CD8-positive, alpha-beta T cell (primary cell): ENCODE measurements at places on chromosomes 1 and 21. TPM values are rescaled to one million over a fixed set of nuclear protein-coding genes. Genes with fewer than 3 reads are reported as not detected.

DNA sequence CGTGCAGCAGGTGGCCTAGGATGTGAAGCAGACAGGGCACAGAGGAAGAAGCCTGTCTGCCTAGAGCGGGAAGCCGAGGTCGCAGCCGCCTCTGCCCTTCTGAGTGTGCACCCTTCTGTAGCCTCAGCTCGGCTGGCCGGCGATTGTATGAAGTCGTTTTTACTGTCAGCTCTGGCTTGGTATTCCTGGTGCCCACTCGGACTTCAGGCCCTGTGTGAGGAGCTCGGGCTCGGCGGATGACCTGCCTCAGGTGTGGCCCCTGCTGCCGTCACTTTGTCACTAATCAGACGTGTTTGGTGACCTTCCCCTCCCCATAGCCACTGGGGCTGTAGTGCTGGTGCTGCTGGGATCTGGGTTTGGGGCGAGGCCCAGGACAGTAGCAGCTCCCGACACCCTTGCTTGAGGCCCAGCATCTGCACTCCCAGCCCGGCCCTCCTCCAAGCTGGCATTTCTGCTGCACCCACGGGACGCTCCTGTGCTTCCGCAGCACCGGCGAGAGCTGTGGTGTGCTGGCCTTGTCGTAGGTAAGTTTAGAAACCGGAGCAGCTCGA lies 18.1 kb downstream of the SLX9 start:
- DNase-seq = no peak

- no peak for DNase-seq
Observed at GRCh38 chr1:83822208-83822607, 176.7 kb downstream of the TTLL7 start.

DPT gene
- total RNA-seq = not detected

LIN9 gene
- 1.1 TPM for total RNA-seq

DNA sequence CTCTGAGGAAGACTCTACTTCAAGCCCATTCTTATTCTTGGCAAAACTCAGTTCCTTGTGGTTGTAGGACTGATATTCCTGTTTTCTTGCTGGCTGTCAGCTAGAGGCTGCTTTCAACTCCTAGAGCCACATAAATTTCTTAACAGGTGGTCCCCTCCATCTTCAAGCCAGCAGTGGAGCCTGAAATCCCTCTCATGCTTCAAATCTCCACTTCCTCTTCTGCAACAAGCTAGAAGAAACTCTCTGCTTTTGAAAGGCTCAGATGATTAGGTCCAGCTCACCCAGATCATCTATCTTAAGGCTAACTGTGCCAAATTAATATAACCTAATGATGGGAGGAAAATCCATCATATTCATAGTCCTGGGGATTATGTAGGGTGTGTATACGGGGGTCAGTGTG lies 43.2 kb upstream of the CD34 start:
- no peak for DNase-seq

IFNLR1 gene
- total RNA-seq = 4.1 TPM

GRCh38 chr1:60847391-60847790 lies 235.0 kb upstream of the NFIA start:
- DNase-seq = no peak

SPAG17 gene
- total RNA-seq = not detected
